ENCODE measurements at places on chromosomes 16 and 17. TPM values are rescaled to one million over a fixed set of nuclear protein-coding genes. Genes with fewer than 3 reads are reported as not detected.
A peak's percentile ranks its signal among the peaks of the same experiment; 100 is the strongest.

The CDRT15L2 gene
- not detected for total RNA-seq

The CLEC19A gene
- not detected for total RNA-seq

The PTGES3L gene
- total RNA-seq: 50.6 TPM

The MYH2 gene
- total RNA-seq: not detected

The PRAC1 gene
- not detected for total RNA-seq

The BAIAP3 gene
- total RNA-seq: 3.7 TPM

The TTLL6 gene
- total RNA-seq: not detected

The MT3 gene
- 3.5 TPM for total RNA-seq

The PSMC5 gene
- total RNA-seq: 136 TPM

The CDH3 gene
- total RNA-seq: not detected

The MVD gene
- total RNA-seq: 21.9 TPM

DNA sequence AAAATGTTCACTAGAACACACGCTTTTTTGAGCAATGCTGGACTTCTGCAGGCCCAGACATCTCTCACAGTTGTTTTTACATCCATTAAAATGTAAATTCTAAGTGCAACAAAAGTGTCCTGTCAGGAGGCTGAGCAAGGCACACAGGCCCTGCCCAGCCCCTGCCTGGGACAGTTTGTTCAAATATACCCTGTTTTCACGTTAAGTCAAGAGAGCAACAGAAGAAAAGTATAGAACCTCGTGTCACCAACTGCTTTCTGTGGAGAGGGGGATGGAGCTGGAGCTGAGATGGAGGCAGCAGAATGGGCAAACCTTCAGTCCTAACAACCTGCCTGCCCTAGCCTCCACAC lies 4.3 kb upstream of the HOXB2 start:
- DNase-seq: no peak

GRCh38 chr17:19724501-19725420 lies 8.4 kb upstream of the SLC47A2 start:
- DNase-seq: peak; percentile 84

- no peak for DNase-seq
Measured at GRCh38 chr16:59042301-59042700, 308.2 kb upstream of the GOT2 start.

DNA sequence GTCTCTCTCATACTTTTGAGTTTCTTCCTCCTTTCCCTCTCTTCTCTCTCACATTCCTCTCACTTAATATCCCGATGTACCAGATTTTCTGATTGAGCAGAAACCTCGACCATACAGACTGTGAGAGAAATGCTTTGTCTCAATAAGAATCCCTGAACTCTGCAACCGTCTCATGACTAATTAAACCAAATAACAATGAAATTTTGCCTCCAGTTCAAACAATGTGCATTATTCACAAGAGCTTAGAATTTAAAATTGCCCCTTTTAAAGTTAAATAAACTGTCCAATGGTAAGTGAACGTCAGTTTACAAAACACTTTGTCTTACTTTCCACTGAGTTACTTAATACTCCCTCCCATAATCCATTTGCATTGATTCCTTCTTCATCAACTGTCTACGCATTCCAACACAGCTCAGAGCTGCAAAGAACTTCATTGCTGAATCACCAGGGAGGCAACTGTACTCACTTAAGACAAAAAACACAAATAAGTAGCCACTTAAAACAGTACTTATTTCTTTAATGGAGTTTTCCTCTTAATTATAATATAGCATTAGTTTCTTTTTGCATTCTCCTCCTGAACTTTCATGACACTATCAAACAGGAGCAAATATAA lies 4.9 kb downstream of the CDH11 start:
- no peak for DNase-seq

- DNase-seq: no peak
Measured at GRCh38 chr17:75626496-75627038, 6.7 kb upstream of the SMIM5 start.

DNA sequence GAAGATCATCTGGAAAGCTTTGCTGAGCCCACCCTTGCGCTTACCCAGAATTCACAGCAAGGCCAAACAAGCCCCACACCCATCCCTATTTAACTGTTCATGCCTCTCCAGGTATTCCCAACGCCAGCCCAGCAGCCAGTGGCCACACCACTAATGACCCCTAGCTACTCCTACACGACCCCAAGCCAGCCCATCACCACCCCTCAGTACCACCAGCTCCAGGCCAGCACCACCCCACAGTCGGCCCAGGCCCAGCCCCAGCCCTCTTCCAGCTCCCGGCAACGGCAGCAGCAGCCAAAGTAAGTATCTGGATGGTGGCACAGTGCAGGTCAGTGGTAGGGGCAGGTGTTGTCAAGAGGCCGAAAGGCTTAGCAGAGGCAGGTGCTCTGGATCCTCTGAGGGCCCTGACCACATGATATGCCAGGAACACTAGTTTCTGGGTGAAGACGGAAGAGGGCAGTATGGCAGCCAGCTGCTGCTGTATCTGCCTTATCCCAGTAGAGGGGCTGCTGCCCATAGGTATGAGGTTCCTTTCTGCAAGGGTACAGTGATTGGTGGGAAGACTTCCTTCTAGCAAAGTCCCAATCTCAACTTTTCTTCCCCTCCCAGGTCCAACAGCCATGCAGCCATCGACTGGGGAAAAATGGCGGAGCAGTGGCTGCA lies 10.7 kb downstream of the PROCA1 start:
- DNase-seq: peak; percentile 34

DNA sequence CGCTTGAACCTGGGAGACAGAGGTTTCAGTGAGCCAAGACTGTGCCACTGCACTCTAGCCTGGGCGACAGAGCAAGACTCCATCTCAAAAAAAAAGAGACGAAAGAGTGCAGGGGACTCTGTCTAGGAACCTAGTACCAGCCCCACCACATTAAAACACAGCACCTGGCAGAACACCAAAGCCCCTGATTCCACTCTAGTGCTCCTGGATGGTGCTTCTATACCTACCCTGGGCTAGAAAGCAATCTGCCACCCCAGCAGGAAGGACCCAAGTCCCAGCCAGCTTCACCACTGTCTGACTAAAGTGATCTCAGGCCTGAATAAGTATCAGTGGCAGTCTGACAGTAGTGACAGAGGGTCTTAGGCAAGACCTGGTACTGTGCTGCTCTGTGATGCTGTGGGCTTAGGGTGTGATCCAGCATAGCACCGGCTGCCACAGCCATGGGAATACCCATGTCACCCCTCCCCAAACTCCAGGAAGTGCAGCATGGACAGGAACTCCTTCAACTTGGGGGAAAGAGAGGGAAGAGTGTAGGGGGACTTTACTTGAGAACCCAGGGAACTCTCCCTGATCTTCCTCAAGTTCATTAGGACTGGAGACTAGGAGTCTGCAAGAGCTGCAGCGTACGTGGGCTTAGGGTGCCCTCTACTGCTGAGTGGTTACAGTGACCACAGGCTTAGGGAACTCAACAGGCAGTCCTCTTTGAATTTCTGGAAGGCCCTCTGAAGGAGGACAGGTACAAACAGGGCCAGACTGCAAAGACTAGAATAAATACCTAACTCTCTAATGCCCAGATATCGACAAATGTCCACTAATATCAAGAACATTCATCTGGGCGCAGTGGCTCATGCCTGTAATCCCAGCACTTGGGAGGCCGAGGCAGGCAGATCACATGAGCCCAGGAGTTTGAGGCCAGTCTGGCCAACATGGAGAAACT lies 30.0 kb upstream of the RNF43 start:
- peak; percentile 69 for DNase-seq

DNA sequence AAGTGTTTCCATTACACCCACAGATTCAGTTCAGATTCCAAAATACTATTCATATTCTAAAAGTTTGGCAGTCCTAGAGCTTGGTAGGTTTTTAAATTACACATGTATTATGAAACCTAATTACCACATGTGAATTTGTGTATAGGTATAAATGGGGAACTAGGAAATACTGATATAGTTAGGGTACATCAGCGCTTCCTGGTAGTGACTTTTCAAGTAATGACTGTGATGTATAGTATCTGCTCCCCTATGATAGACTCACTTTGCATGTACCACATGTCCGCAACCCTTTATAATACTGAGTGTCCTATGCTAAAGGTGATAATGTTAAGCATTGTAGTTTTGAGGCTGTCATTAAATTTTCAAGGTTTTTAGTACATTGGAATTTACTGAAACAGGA lies 22.9 kb downstream of the CDK12 start:
- DNase-seq: no peak

DNA sequence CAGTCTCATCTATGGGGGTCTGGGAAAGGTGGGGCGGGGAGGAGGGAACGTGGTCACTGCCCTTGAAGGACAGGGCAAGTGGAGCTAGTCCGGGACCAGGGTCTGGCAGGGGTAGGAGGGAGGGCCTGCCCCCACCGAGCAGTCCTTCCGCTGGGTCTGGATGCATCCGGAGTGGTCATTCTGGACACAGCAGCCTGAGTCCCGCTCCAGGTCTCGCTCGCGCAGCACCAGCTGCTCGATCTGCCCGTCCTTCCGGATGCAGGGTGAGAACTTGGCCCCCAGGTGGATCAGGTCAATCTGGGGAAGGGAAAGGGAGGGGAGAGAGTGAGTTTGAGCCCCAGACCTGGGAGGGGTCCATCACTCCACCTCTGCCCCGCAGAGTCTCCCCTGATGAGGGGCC lies 6.8 kb downstream of the AANAT start:
- DNase-seq: no peak

- DNase-seq: no peak
Measured at GRCh38 chr17:17073030-17073564, 30.8 kb downstream of the MPRIP start.

DNA sequence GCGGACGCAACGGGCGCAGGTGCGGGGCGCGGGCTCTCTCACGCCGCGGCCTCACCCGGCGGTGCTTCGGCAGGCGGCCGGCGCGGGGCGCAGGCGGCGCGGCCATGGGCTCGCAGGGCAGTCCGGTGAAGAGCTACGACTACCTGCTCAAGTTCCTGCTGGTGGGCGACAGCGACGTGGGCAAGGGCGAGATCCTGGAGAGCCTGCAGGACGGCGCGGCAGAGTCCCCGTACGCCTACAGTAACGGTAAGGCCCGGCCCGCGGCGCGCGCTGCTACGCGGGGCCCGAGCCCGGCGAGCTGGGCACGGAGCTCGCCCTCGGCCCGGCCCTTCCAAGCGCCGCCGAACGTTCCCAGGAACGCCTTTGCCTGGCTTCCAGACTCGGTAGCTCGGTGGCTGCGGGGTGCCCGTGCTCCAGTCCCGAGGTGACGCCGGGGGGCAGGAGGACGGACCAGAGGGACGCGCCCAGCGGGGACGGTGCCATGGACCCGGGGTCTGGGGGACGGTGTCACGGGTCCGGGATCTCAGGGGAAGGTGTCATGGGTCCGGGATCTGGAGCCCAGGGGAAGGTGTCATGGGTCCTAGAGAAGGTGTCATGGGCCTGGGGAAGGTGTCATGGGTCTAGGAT lies 435 bp downstream of the RAB40C start:
- peak; percentile 63 for DNase-seq

GRCh38 chr17:69480245-69480644 lies 65.7 kb downstream of the MAP2K6 start:
- DNase-seq: peak; percentile 50

DNA sequence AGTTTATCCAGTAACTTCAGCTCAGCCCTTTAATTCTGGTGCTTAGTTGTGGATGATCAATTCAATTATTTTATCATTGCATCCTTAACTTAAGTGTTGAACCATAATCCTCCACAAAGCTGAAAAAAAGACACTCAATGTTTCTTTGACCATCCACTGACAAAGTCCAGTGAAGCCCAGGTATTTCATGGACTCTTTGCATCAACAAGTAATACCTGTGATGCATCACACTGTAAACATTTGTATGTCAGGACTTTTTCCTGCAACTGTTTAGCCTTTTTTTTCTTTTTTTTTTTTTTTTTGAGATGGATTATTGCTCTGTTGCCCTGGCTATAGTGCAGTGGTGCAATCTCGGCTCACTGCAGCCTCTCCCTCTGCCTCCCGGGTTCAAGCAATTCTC lies 6.6 kb upstream of the NFAT5 start:
- DNase-seq: no peak

DNA sequence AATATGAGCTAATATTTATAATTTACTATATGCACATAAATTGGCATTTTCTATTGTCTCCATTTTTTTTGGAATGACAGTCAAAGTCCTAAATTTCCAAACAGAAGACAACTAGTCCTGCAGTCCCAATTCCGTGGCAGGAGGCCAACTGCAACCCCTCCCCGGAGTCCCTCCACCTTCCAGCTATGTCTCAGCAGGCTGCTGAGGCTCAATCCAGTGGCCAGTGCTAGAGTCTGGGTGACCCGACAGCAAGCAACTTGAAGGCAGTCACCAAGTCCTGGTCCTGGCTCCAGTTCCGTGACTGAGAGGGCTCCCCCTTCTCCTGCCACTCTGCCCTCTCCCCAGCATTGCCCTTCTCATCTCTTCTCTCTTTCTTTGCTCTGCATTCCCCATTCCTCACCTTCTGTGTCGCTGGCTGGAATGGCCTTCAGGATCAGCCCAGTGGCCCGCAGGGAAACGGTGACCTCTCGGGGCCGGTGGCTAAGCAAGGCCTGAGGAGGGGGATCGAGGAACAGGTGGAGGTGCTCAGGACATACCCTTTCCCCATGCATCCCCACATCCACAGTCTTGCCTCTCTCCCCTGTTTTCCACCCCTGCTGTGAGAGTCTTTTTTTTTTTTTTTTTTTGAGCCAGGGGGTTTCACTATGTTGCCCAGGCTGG lies 22.4 kb upstream of the MFSD6L start:
- DNase-seq: no peak

GRCh38 chr16:57639172-57639887 lies 10.9 kb downstream of the ADGRG1 start:
- DNase-seq: no peak

DNA sequence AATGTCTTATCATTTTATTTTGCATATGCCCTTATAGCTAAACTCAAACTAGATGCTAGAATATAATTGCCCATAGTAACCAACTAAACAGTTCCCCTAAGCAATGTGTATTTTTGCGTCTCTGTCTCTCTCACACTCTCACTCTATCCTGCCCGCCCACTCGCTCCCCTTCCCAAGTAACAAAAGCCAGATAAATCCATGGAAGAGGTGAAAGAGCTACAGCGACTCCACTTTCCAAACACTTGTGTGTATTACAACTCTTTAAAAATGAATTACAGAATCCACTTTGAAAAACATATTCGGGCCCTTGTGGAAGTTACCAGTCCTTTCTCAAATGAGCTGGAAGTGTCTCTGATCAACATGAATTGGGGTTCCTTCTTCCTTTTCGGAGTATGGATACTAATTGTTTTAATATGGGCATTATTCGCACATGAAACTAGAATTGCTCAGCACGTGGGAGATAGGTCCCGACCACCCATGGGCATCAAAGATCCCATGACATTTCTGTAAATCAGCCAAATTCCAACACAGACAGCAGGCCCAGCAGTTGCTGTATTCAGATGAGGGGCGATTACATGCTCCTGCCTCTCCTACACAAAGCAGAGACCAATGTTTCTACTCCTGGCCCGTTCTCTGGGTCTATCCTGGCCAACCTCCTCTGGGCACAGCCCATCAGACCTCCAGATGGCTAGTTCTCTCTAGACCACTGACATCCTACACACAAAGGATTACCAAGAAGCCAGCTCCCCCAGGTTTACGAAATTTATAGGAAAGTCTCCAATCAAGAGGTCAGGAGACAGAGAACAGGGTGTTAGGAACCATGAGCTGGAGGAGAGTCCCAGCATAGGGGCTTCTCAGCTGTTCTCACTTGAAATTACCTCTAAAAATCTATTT lies 121.5 kb downstream of the ZFHX3 start:
- DNase-seq: no peak

Measured in Right ventricle myocardium superior (tissue), 1 donor.